ENCODE measurements at places on chromosomes 11 and 22. TPM values are rescaled to one million over a fixed set of nuclear protein-coding genes. Genes with fewer than 3 reads are reported as not detected.

The DSCAML1 gene
- total RNA-seq, result 3.2 TPM

The LARGE2 gene
- total RNA-seq, result 4.3 TPM

The FOLR1 gene
- 19.9 TPM for total RNA-seq

The GLYATL1B gene
- not detected for total RNA-seq

The PARVB gene
- total RNA-seq, result 10.2 TPM

The TRAF6 gene
- total RNA-seq, result 13.4 TPM

DNA sequence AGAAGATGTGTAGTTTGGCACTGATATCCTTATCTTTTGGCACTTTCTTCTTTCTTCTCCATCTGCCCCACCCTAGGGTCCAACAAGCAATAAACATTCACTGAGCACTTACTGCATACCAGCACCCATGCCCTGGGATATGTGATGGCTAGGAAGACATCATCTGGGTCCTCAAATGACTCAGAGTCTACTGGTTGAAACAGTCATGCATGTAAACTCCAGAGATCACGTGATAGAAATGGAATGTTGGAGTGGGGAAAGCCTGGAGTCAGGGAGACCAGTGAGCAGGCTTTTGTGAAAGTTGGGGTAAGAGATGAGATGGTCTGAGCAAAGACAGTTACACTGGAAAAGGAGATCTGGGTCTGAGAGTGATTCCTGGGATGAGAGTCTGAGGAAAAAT lies 724.9 kb upstream of the TENM4 start:
- H3K36me3 ChIP-seq, result no peaks in the 10 kb centered on the region
- no peak overlapping the region for H3K4me3 ChIP-seq
- no peaks in the 10 kb centered on the region for H3K27me3 ChIP-seq

DNA sequence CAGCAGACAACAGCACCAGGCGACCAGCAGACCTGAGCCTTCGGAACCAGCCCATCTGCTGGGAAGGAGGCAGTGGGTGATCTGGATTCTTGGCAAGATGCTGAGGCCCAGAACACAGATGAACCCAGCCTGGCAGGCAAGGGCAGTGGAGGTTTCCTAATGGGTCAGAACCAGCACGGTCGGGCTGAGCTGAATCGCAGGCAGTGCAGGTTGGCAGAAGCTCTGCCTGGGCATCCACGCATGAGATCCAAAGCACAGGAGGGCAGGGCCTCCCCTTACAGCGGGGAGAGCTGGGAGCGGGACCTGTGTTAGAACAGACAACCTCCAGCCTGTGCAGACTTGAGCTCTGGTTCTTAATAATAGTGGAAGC lies 47.5 kb downstream of the DSCAML1 start:
- H3K4me3 ChIP-seq, result no peak overlapping the region
- H3K27ac ChIP-seq, result no peak overlapping the region
- no peak for DNase-seq

DNA sequence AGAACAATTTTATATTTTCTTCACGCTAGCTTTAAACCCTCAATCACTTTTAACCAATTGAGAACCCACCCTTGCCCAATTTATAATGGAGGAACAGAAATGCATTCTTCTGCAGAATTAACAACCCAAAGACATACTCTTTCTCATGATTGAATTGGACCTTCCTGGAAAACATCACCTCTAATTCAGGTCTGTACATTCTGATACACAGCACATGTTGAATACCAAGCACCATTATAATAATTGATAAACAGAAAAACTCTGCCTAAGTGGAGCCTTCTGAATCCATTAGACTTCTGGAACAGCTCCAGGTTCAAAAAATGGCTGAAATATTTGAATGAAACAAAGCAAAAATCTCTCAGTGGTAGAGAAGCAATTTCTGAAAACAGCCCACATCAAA lies 105.4 kb downstream of the FAM76B start:
- H3K36me3 ChIP-seq, result no peaks in the 10 kb centered on the region
- no peaks in the 10 kb centered on the region for H3K27me3 ChIP-seq
- no peak overlapping the region for H3K27ac ChIP-seq
- H3K4me1 ChIP-seq, result peaks cover 13% of the 10 kb centered on the region
- no peak for DNase-seq
- H3K4me3 ChIP-seq, result no peak overlapping the region

DNA sequence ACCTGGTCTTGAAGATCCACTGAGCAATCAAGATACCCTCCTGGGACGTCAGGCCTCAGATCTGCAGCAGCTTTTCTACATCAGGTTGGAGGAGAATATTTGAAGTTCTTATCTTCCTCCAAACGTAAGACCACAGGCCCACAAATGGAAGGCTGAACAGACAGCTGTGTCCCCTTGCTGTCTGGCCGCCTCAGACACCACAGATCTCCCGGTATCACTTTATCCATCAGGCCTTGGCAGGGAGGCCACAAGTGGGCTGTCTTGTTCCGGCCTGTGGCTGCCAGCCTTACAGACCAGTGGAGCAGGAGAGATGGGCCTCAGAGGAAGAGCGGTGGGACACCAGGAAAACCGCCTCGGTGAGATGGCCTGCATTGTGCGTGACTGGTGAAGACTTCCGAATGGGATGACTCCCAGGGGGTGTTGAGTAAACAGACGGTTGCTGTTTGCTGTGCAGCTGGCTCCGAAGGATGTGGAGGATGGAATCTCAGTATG lies 15.9 kb downstream of the UBASH3B start:
- H3K27me3 ChIP-seq, result no peaks in the 10 kb centered on the region
- peaks cover 4% of the 10 kb centered on the region for H3K4me1 ChIP-seq
- no peak overlapping the region for H3K27ac ChIP-seq
- no peaks in the 10 kb centered on the region for H3K36me3 ChIP-seq
- DNase-seq, result no peak
- H3K4me3 ChIP-seq, result no peak overlapping the region

DNA sequence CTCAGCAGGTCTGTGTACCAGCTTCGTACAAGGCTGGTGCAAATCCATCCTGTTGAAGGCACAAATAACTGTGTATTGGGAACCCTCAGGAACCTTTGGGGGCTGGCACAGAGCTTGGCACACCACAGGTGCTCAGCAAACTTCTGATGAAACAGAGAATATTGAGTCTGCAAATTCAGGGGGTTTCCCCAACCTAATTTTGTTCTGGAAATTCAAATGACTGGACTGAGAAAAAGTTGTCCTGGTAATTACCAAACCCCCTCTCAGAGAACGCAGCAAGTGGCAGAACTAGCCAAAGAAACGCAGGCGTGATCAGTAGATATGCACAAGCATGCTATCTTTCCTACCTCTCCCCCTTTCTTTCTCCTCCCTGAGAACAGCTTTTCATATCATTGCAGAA lies 47.6 kb downstream of the LIF start:
- no peak for DNase-seq
- no peak overlapping the region for H3K4me3 ChIP-seq
- no peaks in the 10 kb centered on the region for H3K36me3 ChIP-seq
- no peaks in the 10 kb centered on the region for H3K27me3 ChIP-seq

DNA sequence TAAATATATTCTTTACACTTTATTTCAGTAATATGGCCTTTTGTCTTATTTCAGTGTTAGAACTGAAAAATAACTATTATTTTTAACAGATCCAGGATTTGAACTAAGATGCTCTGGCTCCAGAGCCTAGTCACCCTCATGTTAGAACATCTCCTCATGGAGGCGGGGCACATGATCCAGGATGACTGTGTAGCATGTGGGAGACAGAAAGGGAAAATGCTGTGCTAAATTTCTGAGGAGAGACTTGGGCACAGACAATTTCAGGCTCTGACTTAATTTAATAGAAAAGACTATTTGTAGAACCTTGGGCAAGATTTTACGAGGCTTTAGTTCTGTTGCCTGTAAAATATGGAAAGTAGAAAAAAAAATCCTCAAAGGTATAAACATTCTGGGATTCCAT lies 24.1 kb downstream of the CTSC start:
- no peaks in the 10 kb centered on the region for H3K36me3 ChIP-seq
- H3K4me1 ChIP-seq, result peaks cover 3% of the 10 kb centered on the region
- no peaks in the 10 kb centered on the region for H3K27me3 ChIP-seq
- DNase-seq, result no peak
- H3K27ac ChIP-seq, result no peak overlapping the region
- no peak overlapping the region for H3K4me3 ChIP-seq

DNA sequence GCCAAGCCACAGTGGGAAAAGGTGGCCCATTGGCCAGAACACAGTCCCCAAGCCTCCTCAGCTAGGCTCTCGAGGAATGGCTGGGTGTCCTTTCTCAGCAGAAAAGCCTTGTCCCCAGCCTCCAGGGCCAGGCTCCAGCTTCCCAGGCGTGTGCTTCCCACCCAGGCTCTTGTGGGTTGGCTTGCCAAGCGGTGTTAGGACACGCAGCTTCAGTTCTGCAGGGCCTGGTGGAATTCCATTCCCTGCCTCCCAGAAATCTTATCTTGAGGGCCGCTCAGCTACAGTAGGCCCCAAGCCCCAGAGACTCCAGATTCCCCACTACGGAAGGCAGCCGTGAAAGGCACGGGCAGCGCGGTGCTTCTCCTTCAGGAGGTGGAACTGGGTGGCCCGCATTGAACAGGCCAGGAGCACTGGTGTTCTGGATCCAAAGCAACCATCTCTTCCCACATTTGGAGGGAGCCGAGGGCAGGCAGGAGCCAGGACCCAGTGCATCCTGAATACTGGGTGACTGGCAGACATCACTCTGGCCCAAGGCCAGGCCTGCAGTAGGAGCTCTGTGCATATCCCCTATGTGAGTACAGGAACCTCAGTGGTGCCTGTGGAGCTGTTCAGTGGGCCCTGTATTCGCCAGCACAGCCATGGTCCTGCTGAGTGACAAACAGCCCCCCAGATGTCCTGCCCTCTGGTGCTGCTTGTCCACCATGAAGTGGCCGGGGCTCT lies 16.7 kb upstream of the KCNQ1OT1 start:
- peaks cover 41% of the 10 kb centered on the region for H3K4me1 ChIP-seq
- H3K27ac ChIP-seq, result peak overlapping the region; percentile 78
- H3K4me3 ChIP-seq, result no peak overlapping the region
- H3K36me3 ChIP-seq, result no peaks in the 10 kb centered on the region
- DNase-seq, result no peak

- DNase-seq, result peak; percentile 20
- H3K4me3 ChIP-seq, result no peak overlapping the region
- no peaks in the 10 kb centered on the region for H3K27me3 ChIP-seq
Observed at GRCh38 chr11:774873-775592, 2.3 kb downstream of the GATD1 start.

DNA sequence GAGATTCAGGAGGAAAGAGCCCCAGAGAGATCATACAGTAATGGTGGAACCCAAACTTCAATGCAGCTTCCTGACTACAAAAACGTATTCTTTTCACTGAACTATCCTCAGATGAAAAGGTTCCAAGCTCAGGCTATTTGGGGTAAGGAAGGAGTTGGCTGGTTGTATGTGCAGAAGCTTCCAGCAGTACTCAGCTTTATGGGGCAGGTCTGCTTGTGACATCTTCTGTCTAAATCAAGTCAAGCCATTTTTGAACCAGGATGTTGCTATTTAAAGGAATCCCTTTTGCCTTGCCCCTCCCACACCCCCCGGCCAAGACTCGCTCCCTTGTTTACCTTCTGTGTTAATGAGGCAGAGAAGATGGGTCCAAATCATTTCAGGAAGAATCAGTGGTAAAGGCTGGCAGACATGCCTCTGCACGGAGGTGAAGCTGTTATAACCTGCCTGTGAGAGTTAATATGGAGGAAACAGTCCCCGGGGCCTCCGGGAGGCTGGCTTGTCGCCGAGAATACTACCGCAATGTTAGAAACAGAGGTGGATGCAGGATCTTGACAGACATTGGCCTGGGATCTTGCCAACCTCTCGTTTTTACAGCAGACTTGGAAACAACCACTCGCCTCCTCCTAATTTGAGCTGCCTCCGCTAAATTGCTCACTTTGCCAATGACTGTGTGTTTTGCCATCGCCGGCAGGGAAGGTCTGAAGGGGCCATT lies 45.4 kb downstream of the TIMP3 start:
- H3K4me1 ChIP-seq, result no peaks in the 10 kb centered on the region
- H3K27ac ChIP-seq, result peak overlapping the region; percentile 43
- DNase-seq, result peak; percentile 34
- no peak overlapping the region for H3K4me3 ChIP-seq

DNA sequence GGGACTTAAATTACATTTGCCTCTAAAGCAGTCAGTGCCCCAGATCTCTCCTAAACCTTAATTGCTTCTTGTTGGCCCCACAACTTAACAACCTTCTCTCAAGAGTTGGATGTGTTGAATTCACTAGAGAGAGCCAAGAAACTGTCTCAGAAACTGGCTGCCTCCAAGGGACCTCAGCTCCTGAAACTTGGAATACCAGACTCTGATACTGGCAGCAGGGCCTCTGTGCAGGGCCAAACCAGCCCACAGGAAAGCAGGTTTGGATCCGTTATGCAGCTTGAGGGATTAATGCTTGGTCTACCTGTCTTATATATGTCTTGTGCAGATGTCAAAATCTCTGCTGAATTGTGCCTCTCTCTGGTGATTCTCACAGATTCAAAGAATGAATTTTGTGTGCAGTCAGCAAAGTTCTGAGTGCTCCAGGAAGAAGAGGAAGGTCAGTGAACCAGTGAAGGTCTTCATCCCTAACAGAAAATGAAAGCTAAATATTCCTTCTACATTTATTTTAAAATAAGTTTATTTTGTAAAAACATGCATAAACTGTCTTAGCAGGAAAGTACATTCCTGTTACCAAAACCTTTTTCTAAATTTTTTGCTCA lies 70.8 kb downstream of the LIF start:
- no peak overlapping the region for H3K4me3 ChIP-seq
- no peaks in the 10 kb centered on the region for H3K27me3 ChIP-seq
- H3K36me3 ChIP-seq, result no peaks in the 10 kb centered on the region
- no peak for DNase-seq
- H3K4me1 ChIP-seq, result peaks cover 6% of the 10 kb centered on the region

GRCh38 chr11:115930886-115931547 lies 426.8 kb upstream of the CADM1 start:
- H3K36me3 ChIP-seq, result no peaks in the 10 kb centered on the region
- H3K27ac ChIP-seq, result no peak overlapping the region
- no peaks in the 10 kb centered on the region for H3K4me1 ChIP-seq
- H3K27me3 ChIP-seq, result peaks cover 7% of the 10 kb centered on the region
